NCI-H774 (cell line): ENCODE measurements at places on chromosomes 6 and 20.

- no peak for DNase-seq
These were observed 903 bp downstream of the SLC4A11 start for GRCh38 chr20:3237958-3238615.

DNA sequence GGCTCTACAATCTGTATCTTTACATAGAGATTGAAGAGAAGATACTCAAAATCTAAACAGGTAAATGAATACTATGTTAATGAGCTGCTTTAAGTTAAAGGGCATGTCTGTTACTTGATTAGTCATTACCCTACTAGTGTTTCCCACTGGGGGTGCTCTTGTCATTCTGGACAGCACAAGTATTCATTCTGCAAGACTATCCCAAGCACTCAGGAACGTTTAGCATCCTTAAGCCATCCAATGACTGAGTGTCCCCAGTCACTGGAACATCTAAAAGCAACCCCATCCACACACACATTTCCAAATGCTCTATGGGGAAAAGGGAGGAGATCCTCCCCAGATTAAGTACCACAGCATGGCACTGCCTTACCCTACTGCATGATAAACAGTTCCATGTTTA lies 25.7 kb downstream of the EZR start:
- peak; percentile 6 for DNase-seq

DNA sequence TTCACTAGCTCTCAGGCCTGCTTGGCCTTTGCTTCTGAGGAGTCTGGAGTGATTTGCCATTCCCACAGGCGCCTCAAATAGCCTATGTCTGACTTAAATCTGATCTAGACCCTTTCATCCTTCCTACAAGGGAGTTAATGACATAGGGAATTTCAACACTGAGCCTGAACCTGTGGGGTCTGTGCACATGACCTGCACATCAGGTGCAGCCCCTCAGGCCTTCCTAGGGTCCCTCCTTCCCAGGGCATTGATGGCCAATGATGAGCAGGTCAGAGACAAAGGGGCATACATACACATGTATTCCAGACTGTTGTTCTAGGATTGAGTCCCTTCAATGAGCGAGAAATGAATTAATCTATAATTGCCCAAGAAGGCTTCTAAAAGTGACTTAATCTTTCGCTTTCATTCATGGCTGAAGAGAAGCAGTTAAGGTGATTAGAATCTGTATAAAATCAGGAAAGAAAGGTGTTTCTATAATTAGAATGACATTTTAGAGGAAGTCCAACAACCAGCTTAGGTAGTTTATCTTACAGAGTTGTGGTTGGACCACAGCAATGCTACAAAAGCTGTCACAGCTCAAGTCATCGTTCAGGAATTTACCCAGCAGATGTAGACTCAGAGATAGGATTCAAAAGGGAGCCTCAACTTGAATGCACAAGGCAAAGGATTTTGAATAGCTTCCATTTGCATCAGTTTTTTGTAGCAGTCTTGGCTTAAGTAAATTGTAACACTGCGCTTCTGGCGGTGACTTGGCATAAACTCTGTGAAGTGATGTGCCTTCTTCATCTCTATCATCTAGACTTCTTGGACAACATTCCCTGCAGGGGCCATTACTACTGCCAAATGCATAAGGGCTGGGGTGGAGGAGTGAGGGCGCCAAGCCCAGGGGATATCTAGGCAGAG lies 27.0 kb upstream of the TBC1D7 start:
- no peak for DNase-seq

- no peak for DNase-seq
These were observed 26.6 kb upstream of the C6orf58 start for GRCh38 chr6:127550403-127550802.

GRCh38 chr6:11722805-11723631 lies 55.6 kb downstream of the ADTRP start:
- DNase-seq: no peak

- no peak for DNase-seq
These were observed 115.2 kb upstream of the RNF24 start for GRCh38 chr20:4130404-4131189.

- DNase-seq: no peak
These were observed 2.3 kb upstream of the SLC23A2 start for GRCh38 chr20:5003626-5004025.

DNA sequence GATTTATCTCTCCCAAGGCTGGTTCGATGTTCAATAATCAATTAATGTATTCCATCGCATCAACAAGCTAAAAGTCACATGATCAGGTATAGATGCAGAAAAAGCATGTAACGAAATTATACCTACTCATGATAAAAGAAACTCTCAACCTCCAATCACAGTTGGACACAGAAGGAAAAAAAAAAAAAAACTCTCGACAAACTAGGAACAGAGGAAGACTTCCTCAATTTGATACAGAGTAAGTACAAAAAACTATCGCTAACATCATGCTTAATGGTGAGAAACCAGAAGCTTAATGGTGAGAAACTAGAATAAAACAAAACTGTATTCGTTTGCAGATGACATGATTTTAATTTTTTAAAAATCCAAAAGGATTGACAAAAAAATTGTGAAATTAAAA lies 62.0 kb upstream of the SMIM29 start:
- DNase-seq: no peak
